ENCODE measurements at places on chromosomes 5 and 9.

GRCh38 chr5:19927919-19928318 lies 60.1 kb downstream of the CDH18 start:
- no peak for DNase-seq

GRCh38 chr5:95445442-95445841 lies 54.3 kb downstream of the FAM81B start:
- DNase-seq, result no peak

DNA sequence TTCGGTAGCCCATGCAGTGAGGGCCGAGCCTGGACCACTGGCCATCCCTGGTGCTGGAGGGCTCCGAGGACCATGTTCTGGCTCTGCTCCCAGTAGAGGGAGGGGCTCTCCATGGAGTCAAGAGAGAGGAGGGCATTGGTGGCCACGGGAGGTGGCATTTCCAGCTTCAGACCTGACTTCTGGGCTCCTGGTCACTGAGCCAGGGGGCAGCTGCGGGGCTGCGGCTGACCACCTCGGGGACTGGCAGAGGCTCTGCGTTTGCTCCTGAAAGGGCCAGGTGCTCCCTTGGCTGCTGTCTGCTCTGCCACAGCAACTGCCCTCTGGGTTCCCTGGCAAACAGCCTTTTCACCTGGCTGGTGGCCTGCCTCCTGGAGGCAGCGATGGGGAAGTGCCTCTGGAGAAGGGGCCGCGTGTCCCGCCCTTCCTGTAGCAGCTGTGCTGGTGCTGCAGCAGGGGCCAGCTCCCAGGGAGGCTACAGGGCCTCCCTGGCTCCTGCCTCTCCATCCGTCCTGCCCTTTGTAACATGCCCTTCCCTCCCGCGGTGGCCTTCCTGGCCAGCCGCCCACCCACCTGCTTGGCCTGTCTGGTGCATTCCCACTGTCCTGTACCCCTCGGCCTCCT lies 144.6 kb downstream of the CACNA1B start:
- DNase-seq, result no peak

GRCh38 chr9:93452710-93453046 lies 703 bp downstream of the FAM120AOS start:
- peak; percentile 45 for DNase-seq

DNA sequence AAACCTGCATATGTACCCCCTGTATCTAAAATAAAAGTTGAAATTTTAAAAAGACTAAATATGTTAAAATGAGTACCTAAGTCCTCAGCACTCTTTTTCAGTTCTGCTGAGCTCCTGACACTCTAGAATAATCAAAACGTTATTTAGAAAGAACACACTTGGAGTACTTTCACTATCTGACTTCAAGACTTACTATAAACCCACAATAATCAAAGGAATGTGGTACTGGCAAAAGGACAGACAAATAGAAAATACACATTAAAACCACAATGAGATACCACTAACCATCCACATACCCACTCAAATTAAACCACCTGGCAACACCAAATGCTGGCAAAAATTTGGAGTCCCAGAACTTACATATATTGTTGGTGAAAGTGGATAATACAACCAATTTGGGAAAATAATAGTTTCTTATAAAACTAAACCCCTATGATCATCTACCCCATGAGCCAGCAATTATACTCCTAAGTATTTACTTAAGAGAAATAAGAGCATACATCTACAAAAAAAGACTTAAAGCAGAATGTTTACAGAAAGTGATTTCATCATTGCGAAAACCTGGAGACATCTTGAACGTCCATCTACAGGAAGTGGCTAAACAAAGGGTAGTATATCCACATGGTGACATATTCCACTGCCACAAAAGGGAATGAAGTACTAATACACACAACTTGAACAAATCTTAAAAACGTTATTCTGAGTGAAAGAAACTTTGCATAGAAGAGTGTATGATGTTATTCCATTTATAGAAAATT lies 12.8 kb upstream of the PRSS3 start:
- DNase-seq, result no peak

DNA sequence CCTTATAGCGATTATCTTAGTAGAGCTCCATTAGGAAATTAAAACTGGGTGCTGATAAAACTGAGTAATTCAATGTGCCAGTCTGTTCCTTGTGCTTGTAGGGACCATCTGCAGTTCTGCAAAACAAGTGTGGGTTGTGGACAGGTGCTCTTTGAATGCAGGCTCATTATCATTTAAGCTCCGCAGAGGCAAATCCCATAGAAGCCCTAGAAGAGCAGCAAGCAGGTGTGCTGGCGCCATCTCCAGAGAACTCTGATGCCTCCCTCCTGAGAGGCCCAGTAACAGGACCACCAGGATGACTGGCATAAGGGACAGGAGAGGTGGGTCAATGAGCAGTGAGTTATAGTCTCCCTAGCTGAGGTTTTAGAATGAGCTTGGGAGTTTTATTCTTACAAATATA lies 1342.4 kb upstream of the DMAC1 start:
- DNase-seq, result peak; percentile 79

GRCh38 chr5:179292681-179293635 lies 52.3 kb downstream of the ADAMTS2 start:
- DNase-seq, result no peak

DNA sequence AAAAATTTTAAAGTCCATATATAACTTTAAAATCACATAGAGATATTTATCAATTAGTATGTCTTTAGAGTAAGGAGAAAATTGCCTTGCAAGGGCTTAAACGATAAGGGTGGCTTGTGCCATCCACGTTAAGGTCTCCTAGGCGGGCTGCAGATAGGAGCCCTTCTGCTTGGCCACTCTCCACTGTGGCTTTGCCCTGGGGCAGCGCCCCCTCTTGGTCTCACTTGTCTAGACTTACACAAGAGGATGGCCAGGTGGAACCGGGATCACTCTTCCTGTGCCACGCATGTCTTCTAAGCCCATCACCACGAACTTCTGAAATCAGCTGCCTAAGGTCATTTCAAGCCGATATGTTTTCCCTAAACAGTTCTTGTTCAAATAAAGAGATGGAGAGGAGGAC lies 2.9 kb downstream of the FPGS start:
- DNase-seq, result peak; percentile 73

- no peak for DNase-seq
Measured at GRCh38 chr9:123312306-123312877, 43.6 kb upstream of the CRB2 start.

DNA sequence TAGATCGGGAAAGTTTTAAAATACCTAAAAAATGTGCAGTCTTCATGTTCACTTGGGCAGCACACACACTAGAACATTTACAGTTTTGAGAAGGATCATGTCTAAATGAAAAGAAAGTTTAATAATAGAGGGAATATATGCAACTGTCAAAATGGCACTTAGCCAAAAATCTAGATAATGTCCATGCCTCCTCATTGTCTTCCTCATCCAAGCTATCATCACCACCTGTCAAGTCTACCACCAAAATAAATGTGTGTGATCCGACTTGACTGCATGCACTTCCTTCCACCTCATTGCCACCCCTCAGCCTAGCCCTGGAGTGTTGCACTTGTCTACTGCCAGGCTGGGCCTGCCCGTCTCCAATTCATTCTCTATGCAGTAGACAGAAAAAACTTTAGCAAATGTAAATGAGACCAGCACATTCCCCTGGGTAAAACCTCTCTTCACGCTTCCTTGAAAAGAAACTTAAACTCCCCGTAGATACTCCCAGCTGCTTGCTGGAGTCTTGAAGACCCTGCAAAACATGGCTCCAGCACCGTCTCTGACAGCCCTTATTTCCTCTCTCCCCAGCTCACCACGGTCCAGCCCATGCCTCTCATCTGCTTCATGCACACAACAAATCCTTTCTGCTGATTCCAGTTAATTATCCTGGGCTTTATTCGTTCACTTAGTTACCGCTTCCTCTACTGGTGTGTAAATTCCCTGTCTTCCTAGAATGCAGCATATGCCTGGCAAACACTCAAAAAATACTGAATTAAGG lies 66.9 kb downstream of the FANCC start:
- no peak for DNase-seq

DNA sequence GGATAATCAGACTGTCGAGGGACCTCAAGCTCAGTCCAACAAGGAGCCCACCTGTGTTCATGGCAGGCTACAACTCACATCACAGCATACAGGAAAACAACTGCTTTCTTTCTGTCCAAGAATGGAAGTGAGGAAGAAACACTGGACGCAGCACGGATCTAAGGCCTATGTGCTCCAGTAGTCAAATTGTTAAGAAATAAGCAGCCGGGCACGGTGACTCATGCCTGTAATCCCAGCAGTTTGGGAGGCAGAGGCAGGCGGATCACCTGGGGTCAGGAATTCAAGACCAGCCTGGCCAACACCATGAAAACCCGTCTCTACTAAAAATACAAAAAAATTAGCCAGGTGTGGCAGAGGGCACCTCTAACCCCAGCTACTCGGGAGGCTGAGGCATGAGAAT lies 427.8 kb downstream of the BNC2 start:
- DNase-seq, result no peak

- DNase-seq, result no peak
Measured at GRCh38 chr9:114283551-114284111, 39.3 kb upstream of the ORM1 start.

DNA sequence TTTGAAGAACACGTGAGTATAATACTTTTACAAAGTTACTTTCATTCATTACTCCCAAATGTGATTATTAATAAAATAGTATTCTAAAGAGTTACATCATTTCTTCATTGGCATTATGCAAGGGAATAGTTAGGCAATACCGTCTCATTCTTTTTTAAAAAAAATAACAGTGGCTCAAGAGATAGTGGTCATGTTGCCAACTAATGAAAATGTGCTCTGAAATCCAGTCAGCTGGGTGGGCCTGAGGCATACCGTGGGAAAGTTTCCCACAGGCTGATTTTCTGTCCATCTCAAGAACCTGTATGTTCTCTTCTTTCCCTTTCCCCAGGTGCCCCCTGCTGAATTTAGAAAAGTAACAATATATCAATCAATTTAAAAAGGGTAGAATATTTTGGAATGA lies 40.8 kb upstream of the ROPN1L start:
- no peak for DNase-seq

DNA sequence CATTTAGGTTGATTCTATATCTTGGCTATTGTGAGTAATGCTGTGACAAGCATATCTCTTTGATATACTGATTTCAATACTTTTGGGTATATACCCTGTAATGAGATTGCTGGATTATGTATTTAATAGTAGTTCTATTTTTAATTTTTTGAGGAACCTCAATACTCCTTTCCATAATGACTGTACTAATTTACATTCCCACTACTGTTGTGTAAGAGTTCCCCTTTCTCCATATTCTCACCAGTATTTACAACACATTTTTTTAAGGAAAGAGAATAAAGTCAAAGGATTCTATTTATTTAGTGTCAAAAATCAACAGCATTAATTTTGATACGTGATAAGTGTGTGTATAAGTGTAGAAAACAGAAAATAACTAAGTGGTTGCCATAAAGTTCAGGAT lies 356.4 kb upstream of the EDIL3 start:
- no peak for DNase-seq

- no peak for DNase-seq
Measured at GRCh38 chr5:132022737-132023136, 11.3 kb upstream of the ACSL6 start.

GRCh38 chr5:37738057-37738691 lies 101.7 kb downstream of the GDNF start:
- peak; percentile 73 for DNase-seq

DNA sequence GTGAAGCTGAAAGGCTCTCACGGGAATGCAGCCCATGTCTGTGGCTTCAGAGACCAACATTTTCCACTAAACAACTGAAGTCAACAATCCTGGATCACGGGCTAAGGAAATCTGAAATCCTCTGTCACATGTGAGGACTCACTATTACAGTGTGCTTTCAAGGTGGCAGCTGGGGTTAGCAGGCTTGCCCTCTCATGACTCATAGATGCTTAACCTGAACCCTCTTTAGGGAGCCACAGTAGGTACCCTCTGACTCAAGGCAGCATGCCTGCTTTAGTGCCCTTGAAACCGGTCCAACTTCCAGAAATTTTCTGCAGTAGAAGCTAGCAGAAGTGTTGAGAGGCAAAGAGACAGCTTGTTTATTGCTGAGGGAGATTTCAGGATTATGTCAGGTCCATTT lies 232.5 kb downstream of the GABRB2 start:
- DNase-seq, result peak; percentile 8

- no peak for DNase-seq
Measured at GRCh38 chr5:22751536-22751935, 101.6 kb downstream of the CDH12 start.

- DNase-seq, result no peak
Measured at GRCh38 chr5:113686599-113686998, 173.1 kb downstream of the YTHDC2 start.

DNA sequence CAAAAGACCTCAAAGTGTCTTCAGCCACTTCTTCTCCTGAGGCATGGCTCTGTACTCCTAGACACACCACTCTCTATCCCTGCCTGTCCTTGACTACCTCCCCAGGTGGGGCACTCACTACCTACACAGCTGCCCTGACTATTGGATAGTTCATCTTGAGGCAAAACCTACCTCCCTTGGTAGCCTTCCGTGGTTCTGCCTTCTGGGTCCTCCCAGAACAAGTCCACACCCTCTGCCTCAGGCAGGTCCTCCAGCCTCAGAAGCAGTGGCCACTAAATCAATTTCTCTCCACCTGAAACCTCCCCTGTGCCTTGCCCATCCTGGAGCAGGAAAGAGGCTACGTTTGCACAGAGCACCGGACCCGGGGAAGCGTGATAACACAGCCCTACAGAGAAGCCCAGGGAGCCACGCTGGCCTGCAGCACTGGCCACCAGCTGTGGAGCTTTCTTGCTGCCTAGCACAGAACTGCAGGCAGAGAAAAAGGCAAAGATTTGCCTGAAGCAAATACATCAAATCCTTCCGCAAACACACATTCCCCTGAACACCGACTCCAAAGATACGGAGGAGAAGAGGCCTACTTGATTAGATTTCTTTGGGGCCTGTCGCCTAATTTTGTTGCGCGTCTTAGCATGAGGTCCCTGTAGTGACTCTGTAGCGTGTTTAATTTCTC lies 141.8 kb downstream of the C9orf50 start:
- no peak for DNase-seq

DNA sequence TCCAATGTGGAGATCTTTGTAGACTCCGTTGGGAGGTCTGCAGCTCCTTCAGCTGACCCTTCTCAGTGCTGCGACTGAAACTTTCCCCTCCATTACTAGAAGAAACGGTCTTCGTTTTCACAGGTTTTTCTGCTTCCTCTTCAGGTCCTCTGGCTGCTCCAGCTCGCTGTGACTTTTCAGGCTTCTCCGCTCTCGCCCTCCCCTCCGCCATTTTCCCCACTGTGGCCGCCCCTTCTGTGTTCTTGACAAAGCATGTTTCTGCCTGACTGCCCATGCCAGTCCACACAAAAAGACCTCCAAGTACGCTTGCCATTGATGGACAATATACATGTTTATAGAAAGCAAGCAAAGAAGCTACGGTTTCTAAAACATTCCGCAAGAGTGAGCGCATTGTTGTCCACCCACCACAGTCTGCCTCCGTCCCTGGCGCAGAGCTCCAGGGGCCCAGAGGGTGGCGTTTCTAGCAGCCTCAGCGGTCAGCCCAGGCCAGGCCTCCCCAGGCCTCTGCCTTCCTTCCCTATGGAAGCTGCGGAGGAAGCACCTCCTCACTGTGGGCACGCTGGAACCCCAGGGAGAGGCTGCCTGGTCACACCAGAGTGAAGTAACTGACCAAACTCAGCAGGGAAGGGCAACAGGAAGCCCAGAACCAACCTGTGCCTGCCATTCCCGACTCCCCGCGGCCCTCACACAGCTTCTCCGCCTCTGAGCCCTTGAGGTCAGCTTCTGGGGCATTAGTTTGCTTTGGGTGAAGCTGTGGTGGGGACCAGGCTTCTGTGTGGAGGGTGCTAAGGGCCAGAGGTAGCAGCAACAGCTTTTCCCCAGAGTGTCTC lies 19.9 kb upstream of the S1PR3 start:
- no peak for DNase-seq

- DNase-seq, result no peak
Measured at GRCh38 chr9:18543406-18544192, 69.6 kb downstream of the ADAMTSL1 start.

Measured in NCI-H82 (cell line).